ENCODE measurements at places on chromosomes 13 and 19. TPM values are rescaled to one million over a fixed set of nuclear protein-coding genes. Genes with fewer than 3 reads are reported as not detected.

- DNase-seq, result no peak
These were observed 96.0 kb downstream of the CAB39L start for GRCh38 chr13:49347650-49348385.

B3GNT8 gene
- total RNA-seq, result 1.1 TPM

DNA sequence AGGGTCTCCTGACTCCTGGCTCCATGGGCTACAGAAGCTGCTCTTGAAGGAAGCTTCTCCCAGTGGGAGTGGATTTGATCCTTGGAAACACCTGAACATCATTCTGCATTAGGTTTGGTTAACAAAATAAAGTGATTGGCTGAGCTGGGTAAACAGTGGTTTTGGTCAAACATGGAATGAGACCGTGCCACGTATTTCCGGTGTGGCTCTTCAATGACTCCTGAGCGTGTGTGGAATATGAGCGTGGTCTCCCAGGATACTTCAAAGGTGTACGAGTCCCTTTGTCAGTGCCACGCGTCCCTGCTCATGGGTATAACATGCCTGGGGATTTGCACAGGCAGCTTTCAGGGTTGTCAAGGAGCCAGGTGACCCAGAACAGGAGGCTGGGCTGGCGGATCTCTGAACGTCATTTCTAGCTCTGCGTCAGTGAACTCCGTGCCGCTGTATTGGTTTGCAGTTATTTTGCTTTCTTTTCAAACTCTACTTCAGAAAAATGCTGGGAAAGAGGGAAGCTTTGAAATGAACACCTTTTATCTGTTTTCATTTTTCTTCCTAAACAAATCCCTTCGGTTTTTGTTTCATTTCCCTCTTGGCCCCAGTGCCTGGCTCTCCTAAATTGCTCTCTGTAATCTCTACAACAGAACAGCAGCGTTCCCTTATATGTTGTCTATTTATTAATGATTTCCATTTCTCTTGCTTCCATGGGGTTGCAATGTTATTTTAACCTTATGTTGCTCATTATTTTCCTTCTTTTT lies 26.3 kb upstream of the GJB6 start:
- DNase-seq, result no peak

GRCh38 chr13:79018166-79018565 lies 359.2 kb upstream of the OBI1 start:
- DNase-seq, result no peak

GATAD2A gene
- 97.9 TPM for total RNA-seq

LRP3 gene
- not detected for total RNA-seq

- DNase-seq, result no peak
These were observed 128.6 kb downstream of the DLEU7 start for GRCh38 chr13:50714891-50715290.

DNA sequence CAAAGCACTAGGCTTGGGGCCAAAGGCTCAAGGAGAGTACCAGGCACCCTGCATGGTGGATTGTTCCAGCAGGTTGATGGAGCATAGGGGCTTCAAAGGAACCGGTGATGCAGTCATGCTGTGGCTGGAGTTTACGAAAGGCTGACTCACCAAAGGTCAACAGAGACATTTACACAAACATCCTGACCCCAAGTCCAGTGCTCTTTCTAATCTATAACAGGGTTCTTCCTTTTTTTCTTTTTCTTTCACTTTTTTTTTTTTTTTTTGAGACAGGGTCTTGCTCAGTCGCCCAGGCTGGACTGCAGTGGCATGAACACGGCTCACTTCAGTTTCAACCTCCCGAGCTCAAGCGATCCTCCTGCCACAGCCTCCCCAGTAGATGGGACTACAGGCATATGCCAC lies 35.6 kb upstream of the TPTE2 start:
- DNase-seq, result no peak

DNA sequence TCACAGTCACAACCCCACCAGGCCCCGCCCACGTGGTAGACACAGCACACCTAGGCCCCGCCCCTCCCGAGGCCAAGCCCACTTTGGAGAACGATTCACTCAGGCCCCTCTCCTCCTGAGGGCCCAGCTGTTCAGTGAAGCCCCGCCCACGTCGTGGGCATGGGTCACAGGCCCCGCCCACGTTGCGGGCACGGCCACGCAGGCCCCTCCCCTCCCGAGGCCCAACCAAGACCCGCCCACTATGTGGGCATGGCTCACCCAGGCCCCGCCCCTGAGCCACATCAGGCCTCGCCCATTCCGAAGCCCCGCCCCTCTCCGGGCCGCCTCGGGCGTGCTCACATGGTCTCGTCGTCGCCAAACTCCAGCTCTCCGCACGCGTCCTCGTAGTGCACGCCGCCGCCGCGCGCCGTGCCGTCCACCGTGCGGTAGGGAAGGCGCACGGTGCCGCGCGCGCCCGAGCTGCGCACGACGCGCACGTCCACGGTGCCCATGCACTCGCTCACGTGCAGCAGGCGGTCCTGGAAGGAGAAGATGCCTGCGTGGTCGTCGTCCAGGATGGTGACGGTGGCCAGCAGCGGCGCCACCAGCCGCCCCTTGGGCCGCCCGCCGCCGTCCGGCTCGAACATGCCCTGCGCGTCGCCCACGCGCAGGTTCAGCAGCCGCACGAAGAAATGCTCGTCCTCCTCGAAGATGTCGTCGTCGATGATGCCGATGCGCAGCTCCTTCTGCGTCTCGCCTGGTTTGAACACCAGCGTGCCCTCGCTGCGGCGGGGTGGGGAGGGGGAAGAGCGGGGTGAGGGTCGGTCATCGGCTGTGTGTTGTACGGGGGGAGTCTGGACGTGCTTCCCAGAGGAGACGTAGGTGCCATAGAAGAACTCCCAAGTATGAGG lies 24.0 kb downstream of the SLC8A2 start:
- DNase-seq, result peak; percentile 53

DNA sequence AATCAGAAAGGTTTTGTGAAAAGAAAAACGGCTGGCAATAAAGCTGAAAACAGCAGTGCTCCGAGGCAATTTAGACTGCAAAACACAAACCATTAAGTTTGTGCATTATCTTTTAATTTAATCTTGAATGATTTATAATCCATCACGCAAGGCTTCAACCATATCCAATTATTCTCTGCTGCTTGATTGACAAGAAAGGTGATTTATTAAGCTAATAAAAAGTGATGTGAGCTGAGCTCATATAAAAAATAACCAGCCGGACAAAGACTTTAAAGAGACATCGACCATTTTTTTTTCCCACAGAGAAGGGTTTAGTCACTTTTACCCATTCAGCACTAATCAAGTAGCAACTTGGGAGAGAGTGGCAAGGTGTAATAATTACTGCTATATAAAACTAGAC lies 33.6 kb downstream of the TSHZ3 start:
- DNase-seq, result no peak

GRCh38 chr13:24528816-24529398 lies 16.3 kb upstream of the PARP4 start:
- no peak for DNase-seq

SHKBP1 gene
- 218 TPM for total RNA-seq

GRCh38 chr19:31627620-31628365 lies 278.6 kb upstream of the TSHZ3 start:
- DNase-seq, result no peak

GRCh38 chr13:42875475-42876269 lies 94.3 kb downstream of the FAM216B start:
- no peak for DNase-seq

- DNase-seq, result no peak
These were observed 26.9 kb downstream of the METTL21C start for GRCh38 chr13:102667911-102668310.

DNA sequence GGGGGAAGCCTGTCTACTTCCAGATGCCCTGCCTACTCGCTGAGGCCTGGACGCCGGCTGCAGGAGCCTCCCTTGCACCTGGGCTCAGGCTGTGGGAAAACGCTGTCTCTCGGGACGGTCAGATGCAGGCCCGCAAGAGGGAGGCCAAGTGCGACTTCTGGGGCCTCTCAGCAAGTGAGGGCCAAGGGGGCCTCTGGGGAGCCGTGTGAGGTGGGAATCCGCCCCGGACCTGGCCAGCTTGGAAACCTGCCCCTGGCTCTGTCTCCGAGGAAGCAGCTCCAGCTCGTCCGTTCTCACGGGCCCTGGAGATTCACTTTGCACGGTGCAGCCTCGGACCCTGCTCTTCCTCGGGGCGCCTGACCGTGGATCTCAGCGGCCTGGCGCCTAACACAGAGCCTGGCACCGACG lies 11.4 kb upstream of the CRTC1 start:
- no peak for DNase-seq

GRCh38 chr13:30375265-30375835 lies 46.9 kb upstream of the UBE2L5 start:
- DNase-seq, result no peak

DNA sequence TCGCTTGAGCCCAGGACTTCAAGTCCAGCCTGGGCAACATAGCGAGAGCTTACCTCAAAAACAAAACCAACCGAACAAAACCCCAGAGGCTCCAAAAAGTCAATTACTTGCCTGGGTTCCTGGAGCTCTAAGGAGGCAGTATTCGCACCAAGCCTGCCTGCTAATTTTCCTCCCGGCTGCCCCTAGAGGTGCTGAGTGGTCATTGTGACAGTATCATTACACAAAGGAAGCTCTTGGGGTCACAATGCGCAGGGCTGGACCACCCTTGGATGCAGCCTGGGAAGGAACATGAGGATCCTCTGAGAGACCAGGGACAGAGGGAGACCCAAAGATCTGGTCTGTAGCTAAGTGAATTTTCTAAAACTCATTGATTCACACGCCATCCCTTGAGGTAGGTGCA lies 8.5 kb upstream of the PEX11G start:
- DNase-seq, result no peak

DNA sequence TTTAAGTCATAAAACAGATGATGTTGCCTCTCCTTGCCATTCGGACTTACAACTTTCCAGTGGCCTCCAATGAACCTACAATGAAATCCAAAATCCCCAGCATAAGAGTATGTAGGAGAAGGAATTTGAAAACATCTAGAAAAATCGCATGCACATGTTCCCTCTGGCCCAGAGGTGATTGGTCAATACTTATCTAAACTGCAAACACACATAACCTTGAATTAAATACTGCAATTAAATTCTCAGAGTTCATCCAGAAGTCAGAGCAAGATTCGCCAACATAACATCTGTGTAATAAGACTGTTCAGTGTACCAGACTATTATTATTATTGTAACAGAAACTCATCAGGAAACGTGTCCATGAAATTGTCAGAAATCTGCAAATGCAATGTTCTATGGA lies 82.2 kb upstream of the USP29 start:
- DNase-seq, result no peak

DNA sequence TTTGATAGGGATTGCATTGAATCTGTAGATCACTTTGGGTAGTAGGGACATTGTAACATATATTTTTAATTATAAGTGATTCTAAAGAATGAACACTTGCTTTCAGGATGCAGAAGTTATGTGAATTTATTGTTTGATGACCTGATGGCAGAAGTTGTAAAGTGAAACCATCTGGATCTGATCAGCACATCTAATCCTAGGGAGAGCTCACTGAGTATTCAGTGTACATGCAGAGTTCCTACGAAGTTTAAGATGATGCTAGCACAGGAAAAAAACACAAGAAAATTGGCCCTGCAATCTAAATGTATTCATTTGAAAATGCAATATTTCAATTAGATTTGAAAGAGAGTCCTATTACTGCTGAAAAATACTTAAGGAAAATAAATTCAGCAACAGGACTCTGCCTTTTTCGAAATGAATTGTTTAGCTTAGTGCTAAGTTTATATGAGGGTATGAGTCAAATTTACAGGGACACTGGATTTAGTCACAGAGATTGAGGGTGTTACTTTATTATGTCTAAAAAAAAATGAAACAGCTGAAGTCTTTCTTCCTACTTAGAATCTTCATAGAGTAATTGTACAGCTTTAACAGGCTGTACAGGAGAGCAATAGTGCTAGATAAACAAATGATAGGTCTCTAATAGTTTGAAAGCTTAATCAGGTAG lies 385.7 kb downstream of the DCT start:
- DNase-seq, result no peak

GRCh38 chr13:76937281-76937820 lies 11.0 kb upstream of the ACOD1 start:
- no peak for DNase-seq

All from naive thymus-derived CD4-positive, alpha-beta T cell (primary cell).